NCI-H187 (cell line): ENCODE measurements at places on chromosomes 1 and 21.

- DNase-seq: no peak
Observed at GRCh38 chr1:31648641-31649357, 4.1 kb upstream of the PEF1 start.

GRCh38 chr1:178530502-178530901 is 17.6 kb downstream of the TEX35 start:
- no peak for DNase-seq

GRCh38 chr1:230753586-230754251 is 6.5 kb downstream of the CAPN9 start:
- peak; percentile 46 for DNase-seq

DNA sequence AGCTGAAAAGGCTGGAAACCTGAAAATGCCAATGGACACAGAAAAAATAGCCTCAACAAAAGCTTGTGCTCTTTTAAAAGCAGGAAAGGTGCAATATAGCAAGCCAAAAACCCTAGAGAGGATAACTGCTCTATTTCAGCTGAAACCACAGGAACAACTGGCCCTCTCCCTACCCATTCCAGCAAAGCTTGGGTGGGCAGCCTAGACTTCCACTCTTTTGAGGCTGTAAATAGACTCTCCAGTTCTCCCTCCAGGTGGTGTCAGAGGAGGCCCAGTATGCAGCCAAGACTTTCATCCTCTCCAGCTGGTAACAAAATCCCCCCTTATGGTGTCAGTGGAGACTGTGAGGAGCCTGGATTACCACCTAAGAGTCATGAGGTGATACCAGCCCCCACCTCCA is 206.9 kb upstream of the PLD5 start:
- no peak for DNase-seq

GRCh38 chr1:114832057-114832456 is 22.6 kb upstream of the SYCP1 start:
- no peak for DNase-seq

DNA sequence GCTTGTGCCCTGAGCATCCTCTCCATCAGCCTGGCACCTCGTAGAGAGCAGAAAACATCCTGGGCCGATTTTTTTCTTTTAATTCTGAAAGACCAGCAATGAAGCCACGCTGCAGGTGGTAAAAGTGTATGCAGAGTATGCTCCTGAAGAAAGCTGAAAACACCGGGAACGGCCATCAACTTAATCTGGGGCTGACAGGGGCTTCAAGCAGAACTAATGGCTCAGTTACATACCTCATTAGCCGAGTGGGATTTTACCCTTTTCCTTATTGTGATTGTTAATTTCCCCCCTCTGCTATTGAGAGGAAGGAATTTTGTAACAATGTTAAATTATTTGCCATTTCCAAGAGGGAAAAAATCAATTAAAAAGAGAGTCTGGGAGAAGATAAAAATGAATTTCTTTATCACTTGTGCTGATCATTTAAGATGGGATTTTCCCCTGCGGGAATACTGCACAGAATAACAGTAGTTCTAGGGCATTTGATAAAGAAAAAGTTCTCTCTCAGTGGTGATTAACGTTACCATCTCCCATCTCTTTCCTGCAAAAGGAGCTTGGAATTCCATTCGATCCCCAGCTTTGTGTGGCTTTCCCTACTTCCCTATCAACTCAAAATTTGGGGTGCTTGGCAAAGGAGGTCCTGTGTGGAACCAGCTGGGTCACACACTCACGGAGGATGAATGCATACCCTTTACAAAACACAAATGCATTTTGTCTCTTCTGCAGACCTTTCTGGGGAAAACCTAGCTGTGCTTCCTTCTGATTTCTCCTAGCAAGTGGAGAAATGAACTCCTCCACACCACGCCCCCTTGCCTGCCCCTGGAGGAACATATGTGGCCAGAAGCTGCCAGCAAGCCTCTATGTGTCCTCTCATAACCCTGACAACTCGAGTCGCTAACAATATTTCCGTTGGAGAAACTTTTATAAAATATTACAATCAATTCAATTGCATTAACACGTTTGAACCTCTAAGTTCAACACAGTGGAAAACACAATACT is 70.9 kb downstream of the RRAGC start:
- DNase-seq: no peak

- DNase-seq: no peak
Observed at GRCh38 chr21:45513003-45513717, 29.1 kb downstream of the SLC19A1 start.

DNA sequence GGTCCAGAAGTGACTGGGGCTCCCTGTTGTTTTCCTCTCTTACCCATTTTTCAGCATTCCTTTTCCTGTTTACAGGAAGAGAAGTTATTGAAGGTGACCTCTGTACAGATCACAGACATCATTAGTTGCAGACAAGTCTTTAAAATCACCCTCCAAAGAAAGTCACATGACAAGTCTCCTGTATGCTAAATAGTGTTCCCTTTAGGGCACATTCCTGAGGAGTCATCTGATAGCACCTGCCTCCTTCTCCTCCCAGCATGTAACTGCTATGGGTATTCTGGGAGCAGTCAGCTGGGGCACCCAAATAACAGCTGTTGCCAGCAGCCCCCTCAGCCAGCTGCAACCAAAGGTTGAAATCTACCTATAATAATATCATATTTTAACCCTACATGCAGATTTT is 200.6 kb downstream of the PTGER3 start:
- DNase-seq: no peak

GRCh38 chr1:245718123-245718522 is 563.3 kb downstream of the KIF26B start:
- no peak for DNase-seq

- no peak for DNase-seq
Observed at GRCh38 chr1:207286786-207287468, 34.6 kb upstream of the CD55 start.

- no peak for DNase-seq
Observed at GRCh38 chr1:157091186-157091585, 8.4 kb downstream of the ETV3L start.

GRCh38 chr1:194374649-194375048 is 1188.2 kb upstream of the B3GALT2 start:
- no peak for DNase-seq

DNA sequence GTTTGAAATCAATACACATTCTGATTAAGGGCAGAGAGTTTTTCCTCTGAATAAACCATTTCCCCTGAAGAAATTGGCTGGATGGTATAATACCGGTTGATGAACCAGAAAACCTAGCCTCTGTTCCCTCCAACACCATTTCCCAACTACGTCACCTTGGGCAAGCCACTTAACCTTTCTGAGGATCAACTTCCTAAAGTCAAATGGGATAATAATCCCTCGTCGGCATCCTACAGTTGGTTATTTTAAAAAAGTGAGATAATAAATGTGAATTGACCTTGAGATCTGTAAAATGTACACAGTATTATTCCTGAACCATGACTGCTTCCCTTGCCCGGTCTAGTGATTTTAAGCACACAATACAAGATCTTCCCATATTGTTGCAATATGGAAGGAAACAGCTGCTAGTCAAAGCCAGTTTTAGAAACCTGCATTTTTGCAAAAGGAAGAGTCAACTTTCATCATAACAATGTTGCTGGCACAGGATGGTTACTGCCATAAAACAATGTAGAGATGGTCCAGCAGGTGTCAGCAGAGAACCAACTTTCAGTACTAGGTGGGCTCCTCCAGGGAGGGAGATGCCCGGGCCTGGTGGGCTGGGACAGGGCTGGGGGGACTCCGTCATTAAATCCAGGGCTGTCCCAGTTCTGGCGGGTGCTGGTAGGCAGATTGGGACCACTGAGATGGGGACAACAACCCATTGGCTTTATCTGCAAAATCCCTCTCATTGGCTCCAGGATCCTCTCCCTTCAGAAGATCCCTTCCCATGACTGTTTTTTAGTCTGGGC is 5.2 kb upstream of the HLX start:
- DNase-seq: no peak

DNA sequence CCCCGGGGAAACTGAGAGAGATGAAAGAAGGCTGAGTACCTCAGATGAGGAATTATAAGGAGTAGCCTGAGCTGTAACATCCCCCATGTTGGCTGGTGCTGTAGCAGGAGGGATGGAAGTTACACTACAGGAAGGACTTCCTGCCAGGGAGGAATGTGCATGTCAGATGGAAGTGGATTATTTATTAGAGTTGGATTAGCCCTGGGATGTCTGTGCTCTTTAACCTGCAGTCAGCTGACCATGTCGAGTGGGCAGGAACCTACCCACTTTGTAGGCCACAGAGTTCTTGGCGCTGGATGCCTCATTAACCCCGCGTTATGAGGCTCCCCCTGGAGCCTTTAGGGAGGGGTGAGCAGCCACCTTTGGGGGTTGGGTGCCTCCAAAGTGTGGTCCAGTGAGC is 757 bp upstream of the SEMA4A start:
- DNase-seq: no peak

- no peak for DNase-seq
Observed at GRCh38 chr21:44866780-44867179, 6.7 kb downstream of the PTTG1IP start.

DNA sequence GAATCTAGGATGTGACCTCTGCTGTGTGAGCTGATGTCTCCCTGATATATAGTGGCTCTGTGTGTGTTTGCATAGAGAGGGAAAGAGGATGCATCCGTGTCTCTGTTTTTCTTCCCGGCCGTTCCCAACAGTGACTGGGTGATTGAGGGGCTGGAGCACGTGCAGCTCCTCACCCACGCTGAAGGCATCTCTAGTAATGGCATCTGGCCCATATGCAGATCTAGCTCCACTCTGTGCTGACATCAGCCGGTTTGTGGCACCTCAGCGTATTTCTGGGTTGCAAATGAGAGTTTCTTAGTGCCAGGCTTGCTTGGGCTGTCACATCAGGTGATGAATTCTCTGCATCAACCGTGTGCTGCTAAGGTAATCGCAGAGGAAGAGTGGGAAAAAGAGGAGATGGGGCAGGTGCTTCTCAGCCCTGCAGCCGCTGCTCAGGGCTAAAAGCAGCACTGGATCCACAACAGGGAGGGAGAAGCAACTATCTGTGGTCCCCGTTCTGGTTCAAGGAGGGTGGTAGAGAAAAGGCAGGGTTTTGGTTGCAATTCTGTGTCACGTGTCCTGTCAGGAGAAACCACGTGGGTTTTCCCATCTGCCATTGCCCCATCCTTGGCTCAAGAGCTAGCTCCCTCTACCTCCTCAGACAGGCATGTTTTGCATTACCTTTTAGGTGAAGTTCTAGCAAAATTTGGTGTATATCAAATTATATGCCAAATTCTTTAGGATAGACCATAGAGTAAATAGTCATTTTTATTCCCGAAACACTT is 282.9 kb downstream of the PBX1 start:
- no peak for DNase-seq

GRCh38 chr1:117683571-117684285 is 77.9 kb downstream of the TENT5C start:
- DNase-seq: no peak

GRCh38 chr1:41241749-41242341 is at the start of gene SCMH1:
Gene SCMH1 (minus strand): TSS chr1:41242306. CDS start chr1:41186133, 56,173 bp downstream.
- DNase-seq: peak; percentile 23

- DNase-seq: no peak
Observed at GRCh38 chr21:46627726-46628125, 7.7 kb upstream of the PRMT2 start.

DNA sequence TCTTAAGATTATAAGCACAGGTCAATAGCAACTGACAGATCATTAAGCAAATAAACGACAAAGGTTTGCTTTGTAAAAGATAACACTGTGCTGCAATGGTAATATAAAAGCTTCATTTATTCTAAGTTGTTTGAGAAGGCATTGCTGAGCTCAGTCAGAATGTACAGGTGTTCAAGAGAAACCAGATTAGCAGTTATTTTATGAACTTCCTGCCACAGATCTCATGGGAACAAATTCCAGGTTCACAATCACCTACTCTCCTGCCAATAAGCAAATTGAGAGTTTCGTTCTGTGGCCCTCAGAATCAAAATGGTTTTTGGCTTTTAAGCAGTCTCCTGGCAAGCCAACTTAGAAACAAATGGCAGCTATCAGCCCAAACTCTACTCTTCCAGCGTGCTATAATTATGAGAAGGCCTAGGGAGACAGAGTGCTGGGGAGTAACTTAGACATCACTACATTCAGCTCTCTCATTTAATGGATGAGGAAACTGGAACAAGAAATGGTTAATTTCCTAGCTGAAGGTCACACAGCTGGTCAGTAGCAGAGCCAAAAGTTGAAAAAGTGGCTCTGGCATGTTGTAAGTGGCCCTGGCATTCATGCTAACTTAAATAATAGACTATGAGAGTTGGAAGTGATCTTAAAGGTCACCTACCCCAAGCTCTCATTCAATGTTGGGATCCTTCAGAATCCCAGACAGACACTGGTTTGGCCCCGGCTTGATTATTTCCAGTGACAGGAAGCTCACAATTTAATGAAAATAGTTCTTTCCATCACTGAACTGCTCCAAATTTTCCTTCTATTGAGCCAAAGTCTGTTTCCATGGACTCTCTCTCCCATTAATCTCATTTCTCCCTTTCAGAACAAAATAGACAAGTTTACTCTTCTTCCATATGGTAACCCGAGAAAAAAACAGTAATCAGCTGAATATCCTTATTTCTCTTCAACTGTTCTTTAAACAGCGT is 82.6 kb upstream of the EDEM3 start:
- DNase-seq: no peak

GRCh38 chr1:89927049-89927448 is 67.9 kb upstream of the ZNF326 start:
- DNase-seq: no peak

- DNase-seq: no peak
Observed at GRCh38 chr1:54607821-54608565, 15.3 kb downstream of the FAM151A start.
